ENCODE measurements at places on chromosomes 16 and 17. TPM values are rescaled to one million over a fixed set of nuclear protein-coding genes. Genes with fewer than 3 reads are reported as not detected.

The MYH8 gene
- not detected for total RNA-seq

The PRDM7 gene
- total RNA-seq: not detected

The CHD9NB gene
- 2.3 TPM for total RNA-seq

The CACNG5 gene
- not detected for total RNA-seq

The GRIN2A gene
- total RNA-seq: under 0.01 TPM

The SLC6A2 gene
- total RNA-seq: not detected

The DOC2B gene
- 0.19 TPM for total RNA-seq

The HSD11B2 gene
- not detected for total RNA-seq

The TPPP3 gene
- total RNA-seq: 0.28 TPM

The OMG gene
- total RNA-seq: not detected

The ITGB3 gene
- 81.9 TPM for total RNA-seq

The ATAD5 gene
- 1.1 TPM for total RNA-seq

The CES3 gene
- total RNA-seq: 0.56 TPM

The HIGD1B gene
- not detected for total RNA-seq

The NME2 gene
- total RNA-seq: 706 TPM

The CD300A gene
- under 0.01 TPM for total RNA-seq

The TIMM22 gene
- 20.3 TPM for total RNA-seq

The ASB16 gene
- under 0.01 TPM for total RNA-seq

The BEAN1 gene
- 0.28 TPM for total RNA-seq

The KRTAP3-2 gene
- not detected for total RNA-seq

The ANTKMT gene
- total RNA-seq: 34.1 TPM

The TM4SF5 gene
- not detected for total RNA-seq

The RDM1 gene
- total RNA-seq: 1.3 TPM

The OGFOD1 gene
- total RNA-seq: 82.9 TPM

The COX4I1 gene
- 464 TPM for total RNA-seq

The NPW gene
- total RNA-seq: 0.58 TPM

The CRYBA1 gene
- total RNA-seq: not detected

The KRTAP9-8 gene
- not detected for total RNA-seq

The TTLL6 gene
- total RNA-seq: not detected

The ABI3 gene
- under 0.01 TPM for total RNA-seq

The IL17C gene
- not detected for total RNA-seq

The CPNE7 gene
- 11.3 TPM for total RNA-seq

The CDH1 gene
- total RNA-seq: 0.28 TPM

The TMEM204 gene
- total RNA-seq: 21.1 TPM

The ARL5C gene
- not detected for total RNA-seq

The ABCA5 gene
- 29.3 TPM for total RNA-seq

The NPIPA8 gene
- total RNA-seq: not detected

The AANAT gene
- not detected for total RNA-seq

The HCRT gene
- total RNA-seq: not detected

The NT5C3B gene
- 57.5 TPM for total RNA-seq

The KRT12 gene
- not detected for total RNA-seq

The KLHL10 gene
- under 0.01 TPM for total RNA-seq

The TEX14 gene
- under 0.01 TPM for total RNA-seq
